ENCODE measurements at places on chromosomes 5 and 9.

DNA sequence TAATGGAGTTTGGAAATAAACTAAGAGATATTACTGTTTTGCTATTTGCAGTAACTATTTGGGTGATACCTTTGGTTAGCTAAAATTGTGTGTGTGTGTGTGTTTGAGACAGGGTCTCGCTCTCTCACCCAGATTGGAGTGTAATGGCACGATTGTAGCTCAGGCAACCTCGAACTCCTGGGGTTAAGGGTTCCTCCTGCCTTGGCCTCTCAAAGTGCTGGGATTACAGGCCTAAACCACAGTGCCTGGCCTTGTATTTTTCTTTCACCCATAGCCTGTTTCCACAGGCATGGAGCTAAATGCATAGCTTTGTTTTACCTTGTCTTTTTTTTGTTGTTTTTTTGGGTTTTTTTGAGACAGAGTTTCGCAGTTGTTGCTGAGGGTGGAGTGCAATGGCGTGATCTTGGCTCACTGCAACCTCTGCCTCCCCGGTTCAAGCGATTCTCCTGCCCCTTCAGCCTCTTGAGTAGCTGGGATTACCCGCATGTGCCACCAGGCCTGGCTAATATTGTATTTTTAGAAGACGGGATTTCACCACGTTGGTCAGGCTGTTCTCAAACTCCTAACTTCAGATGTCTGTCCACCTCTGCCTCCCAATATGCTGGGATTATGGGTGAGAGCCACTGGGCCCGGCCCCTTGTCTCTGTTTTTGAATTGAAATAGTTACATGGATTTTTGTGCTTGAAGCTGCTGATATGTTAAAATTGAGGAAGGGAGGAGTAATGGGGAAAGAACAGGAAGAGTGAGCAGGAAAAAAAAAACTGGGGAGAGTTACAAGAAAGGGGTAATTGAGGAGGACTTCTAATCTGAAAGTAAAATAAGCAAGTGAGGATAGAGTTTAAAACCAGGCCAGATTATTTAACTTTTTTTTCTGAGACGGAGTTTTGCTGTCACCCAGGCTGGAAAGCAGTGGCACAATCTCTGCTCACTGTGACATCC is 5.7 kb downstream of the GPBP1 start:
- DNase-seq: no peak

DNA sequence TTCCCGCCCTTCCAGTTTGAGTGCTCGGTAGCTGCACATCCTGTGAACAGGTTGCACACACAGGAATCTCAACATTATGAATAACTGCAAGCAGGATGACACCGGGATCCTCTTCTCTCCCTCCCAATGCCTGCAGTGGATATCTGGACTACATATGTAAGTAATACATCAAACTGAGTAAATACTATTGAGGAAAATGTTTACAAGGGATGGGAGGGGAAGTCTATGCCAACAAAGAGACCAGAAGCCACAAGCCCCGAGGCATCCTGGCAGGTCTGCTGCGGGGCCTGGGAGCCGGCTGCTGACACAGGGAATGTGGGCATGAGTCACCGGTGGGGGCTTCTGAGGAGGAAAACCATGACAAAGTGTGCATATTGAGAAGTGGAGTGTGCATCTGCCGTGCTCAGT is 8.6 kb upstream of the ANKRD33B start:
- DNase-seq: no peak

DNA sequence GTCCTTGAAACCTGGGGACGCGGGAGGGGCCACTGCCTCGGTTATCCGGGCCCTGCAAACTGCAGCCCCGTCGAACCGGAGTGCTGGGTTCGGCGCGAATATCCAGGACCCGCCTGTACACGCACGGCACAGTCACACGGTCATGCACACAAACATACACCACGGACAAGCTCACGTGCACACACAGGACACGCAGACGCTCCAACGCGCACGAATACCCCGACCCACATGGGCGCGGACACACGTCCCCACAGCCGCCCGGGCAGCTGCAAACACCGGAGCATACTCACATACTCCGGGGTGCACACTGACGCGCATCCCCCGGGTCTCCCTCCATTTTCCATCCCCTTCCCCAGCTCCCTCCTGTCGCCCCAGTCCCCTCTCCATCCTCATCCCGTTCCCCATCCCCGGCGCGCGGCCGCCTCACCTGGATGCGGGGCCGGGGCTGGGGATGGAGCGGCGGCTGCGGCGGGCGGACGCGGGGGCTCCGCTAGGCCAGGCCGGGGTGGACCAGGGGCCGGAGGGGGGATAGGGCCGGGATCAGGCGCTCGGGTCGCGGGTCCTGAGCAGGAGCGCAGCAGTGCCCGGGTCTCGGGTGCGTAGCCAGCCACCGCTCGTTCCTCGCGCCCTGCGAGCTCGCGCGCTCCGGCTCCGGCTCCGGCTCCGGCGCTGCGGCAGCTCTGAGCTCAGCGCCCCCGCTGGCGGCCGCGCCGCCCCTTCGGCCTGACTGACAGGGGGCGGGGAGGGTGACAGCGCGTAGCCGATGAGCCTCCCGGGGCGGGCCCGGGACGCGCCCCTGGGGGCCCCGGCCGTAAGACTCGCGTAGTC is at the start of the genes EIF4E1B and SNCB:
Gene EIF4E1B (plus strand): TSS at position 823 of the 828 bp plus-strand sequence. CDS start 12,113 bp downstream, outside the sequence.
Gene SNCB (minus strand): TSS at position 682 of the 828 bp plus-strand sequence. CDS start 880 bp downstream, outside the sequence.
- peak; percentile 24 for DNase-seq

GRCh38 chr5:178730940-178731265 is 444 bp upstream of the ZNF354A start:
- DNase-seq: no peak

GRCh38 chr9:96048104-96048955 is 172.8 kb downstream of the ERCC6L2 start:
- no peak for DNase-seq

DNA sequence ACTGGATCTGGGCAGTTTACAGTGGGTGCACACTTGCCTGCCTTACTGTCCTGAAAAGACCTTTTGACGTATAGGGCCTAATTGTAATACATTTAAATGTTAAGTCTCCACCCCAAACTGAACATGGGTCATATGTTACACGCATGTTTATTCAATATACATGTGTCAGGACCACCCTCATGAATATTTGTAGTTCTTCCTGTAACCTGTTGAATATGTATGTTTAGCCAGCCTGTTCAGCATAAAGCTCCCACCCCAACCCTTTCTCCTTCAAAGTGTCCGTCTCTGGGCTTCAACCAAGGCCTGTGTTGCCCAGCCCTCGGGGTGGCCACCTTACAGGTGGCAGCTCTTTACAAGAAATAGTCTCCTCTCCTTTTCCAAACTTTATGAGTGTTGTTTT is 180.9 kb upstream of the DAP start:
- no peak for DNase-seq

- DNase-seq: no peak
These were observed 325.8 kb downstream of the PJA2 start for GRCh38 chr5:109083937-109084336.

DNA sequence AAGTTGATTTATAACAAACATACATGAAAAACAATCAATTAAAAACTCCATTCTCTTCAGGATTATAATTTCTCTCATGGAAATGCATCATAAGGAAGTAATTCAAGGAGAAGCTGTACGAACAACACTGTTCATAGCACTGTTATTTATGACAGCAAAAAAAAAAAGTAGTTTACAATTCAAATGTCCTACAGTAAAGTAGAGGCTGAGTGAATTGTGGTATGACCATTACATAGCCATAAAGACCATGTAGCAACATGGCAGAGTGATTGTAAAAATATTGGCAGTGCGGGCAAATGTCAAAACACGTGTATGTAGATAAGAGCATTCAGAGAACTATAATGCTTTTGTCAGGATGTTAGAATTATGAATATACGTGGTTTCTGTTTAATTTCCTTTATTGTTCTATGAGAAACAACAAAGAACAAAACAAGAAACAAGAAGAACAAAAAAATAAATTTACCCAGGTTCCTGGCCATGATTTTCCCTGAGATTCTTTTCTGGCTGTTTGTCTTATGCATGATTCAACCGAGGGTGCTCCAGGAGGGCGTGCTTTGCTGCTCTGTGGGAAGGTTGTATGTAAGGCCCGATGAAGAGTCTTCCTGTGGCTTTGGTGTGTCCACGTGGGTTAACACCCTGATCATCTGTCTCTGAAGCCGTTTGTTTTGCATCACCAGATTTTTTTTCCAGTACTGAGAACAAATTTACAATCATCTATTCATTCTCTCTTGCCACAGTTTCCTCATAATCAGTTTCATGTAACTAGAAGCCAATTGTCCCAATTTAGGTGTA is 28.8 kb downstream of the GCNT4 start:
- DNase-seq: no peak

All from activated CD8-positive, alpha-beta memory T cell treated with anti-CD3 and anti-CD28 coated beads for 4 hours (primary cell).